Activated T-helper 2 cell treated with anti-CD3 and anti-CD28 coated beads, Interferon-gamma antibody, Interleukin-2, Interleukin-4, amounts not matched to agents 10 μg/mL and 5 μg/mL and 100 μg/mL, durations not matched to agents 14 hours and 24 hours and 36 hours (primary cell): ENCODE measurements at places on chromosomes 5 and 9. TPM values are rescaled to one million over a fixed set of nuclear protein-coding genes. Genes with fewer than 3 reads are reported as not detected.

GRCh38 chr5:83562791-83563557 is 91.4 kb downstream of the VCAN start:
- no peak for DNase-seq

GRCh38 chr9:75491533-75491932 is 398.9 kb upstream of the PCSK5 start:
- DNase-seq = no peak

GRCh38 chr9:35937227-35937626 is 20.7 kb downstream of the OR2S2 start:
- no peak for DNase-seq

DNA sequence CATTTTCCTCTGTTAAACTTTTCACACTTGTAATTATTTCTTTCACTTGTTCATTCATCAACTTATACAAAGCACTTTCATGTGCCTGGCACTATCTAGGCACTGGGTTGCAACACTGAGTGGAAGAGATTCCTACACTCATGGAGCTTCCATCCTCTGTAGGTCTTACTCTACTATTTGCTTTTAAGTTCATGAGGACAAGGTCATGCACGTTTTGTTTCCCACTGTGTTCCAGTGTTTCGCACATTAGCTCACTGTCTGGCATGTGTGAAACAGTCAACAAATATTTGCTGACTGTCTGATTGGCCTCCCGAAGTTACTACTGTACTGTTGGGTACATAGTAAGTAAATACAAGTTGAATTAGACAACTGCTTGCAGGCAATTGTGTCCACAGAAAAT is 87.9 kb upstream of the IFNK start:
- DNase-seq = no peak

DNA sequence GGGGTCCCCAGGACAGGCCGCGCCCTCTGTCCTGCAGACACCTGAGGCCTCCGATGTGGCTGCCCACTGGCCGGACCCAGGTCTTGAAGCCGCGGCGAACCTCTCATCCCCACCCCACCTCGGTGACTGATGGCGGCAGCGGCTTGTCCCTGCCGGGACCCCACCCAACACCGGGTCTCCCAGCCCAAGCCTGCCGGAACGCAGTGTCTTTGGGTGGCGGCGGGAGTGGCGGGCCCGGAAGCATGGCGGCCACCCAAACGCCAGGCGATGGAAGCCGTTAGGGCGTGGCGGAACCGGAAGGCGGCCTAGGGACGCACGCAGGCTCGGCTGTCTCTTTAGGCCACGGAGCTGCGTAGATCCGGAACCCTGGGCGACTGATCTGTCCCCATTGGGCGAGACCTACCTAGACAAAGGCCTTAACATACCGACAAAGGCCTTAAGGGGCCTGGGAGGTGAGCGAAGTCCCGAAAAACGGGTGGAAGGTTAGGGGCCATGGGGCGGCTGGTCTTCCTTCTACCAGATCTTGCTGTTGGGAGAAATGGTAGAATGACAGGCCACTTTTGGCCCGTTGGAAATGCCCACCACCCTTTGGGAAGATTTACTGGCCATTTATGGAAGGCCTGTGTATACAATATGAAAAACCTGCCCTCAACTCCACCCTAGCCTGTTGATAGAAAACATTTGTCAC is 94.6 kb upstream of the SMC2 start:
- DNase-seq = no peak

GRCh38 chr9:87834357-87834756 is 48.3 kb upstream of the SPATA31E1 start:
- DNase-seq = no peak

DNA sequence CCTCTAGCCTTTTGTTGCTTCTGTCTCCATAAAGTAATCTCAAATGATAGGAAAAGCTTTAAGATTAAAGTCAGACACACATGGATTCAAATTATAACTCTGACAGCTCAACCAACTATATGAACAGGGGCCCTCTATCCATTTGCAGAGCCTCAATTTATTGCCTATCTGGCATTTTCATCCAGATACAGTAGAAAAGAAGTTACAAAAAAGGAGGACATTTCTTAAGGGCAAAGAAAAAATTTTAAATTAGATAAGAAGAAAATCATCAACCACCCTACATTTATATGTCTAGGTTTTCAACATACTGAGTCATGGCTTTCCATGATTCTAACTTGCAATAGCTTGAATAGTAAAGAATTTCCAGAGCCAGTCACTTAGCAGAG is 567.2 kb downstream of the CAAP1 start:
- DNase-seq = no peak

DNA sequence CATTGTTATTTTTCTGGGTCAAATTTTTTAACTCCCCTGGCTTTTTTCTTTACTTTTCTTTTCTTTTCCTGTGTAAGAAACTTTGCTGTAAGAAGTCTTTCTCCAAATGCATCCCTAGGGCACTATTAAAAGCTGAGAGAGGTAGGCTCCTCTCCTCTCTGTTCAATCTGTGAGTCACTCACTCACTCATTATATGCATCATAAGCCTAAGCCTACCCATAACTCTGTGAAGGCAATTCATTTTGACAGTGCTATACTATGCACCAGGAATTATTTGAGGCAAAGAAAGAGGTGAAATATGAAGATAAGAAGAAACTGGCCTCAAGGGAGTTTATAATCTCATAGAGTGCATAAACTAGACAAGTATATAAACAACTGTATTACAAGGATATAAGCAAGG is 67.9 kb upstream of the PRR16 start:
- DNase-seq = no peak

DNA sequence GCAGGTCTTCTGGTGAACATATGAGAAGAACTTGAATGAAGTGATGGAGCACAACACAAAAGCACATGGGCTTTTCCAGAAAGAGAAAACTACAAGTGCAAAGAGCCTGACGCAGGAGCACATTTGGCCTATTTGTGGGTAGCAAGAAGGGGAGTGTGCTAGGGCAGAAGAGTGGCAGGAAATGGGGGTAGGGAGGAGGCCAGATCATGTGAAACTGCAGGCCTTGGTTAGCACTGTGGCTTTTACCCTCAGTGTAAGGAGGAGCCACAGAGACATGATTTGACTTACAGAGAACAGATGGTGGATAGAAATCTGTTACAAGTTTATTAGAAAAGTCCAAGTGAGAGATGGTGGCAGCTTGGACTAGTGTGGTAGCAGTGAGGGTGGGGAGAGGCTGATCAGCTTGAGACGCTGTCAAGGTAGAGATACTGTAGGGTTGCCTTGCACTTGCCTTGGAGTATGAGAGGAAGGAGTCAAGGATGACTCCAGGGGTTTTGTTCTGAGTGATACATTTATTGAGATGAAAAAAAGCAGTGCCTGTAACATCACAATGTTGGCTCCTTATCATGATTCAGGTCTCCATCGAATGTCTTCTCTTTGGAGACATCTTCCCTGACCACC is 126.7 kb downstream of the PPP2R2B start:
- DNase-seq = peak; percentile 60

- no peak for DNase-seq
Measured at GRCh38 chr9:78453450-78453849, 156.5 kb downstream of the PSAT1 start.

DNA sequence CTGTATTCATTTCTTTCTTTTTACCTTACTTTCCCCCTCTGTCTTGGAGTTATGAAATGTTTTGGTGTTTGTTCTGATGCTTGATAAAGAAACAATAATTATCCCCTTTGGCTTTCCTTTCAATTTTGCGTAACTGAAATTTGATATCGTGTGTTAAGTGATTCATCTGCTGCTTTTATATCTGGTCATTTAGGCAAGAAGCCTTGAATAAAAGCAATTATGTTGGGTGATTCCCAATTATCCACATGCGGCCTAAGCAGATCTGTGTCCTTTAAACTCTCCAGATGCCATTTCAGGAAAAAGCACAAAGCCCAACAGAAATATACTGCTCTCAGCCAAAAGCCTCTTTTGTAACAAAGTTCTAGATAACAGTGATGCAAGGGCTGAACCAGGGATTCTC is 92.8 kb downstream of the TAF11L14 start:
- no peak for DNase-seq

DNA sequence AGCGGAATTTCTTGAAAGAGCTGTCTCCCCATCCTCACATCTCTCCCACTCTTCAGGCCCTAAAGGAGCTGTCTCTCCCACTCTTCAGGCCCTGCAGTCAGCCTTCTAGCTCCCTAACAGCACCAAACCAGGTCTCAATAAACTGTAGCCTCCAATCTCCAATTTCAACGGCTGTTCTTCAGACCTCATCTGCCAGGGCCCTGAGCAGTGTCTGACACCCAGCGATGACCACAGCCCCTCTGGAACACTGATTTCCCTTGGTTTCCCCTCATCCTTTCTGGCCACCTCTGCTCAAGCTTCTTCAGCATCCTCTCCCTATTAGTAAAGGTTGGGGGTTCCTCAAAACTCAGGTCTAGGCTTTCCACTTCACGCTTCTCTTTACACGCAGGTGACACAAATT is 1.6 kb upstream of the P4HA2 start:
- no peak for DNase-seq

DNA sequence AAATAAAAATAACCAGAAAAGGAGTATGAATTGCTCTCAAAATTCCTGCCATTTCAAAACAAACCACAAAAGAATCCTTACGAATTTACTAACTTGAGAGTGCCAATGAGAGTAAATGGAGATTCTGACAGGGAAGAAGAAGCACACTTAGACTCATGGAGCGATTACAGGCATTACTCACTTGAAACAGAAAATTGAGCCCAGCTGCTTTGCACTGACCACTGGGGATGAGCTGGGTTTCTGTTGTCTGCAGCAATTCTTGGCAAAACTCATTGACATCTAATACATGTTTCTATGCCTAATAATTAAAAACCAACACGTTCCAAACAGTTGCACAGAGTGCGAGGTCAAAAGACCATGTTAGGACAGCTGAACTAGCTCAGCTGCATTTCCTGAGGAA is 731.6 kb downstream of the DNAH5 start:
- no peak for DNase-seq

DNA sequence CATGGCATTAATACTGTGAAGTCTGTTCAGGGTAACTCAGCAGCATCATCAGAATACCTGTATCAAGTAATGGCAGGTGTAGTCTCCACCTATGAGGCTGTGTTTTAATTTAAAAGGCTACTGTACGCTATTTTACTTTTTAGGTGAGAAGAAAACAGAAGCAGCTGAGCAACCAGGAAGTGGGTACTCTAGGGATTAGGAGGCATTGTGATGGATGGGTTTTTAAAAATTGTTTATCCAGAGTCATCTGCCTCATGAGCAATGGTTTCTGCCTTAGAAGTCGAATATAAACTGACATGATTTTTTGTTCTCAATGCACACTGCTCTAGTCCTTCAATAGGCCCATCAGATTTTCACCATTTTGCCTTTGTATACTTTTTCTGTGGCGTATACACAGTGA is 42.6 kb downstream of the PSIP1 start:
- DNase-seq = no peak

GRCh38 chr5:168916852-168917251 is 337.7 kb upstream of the PANK3 start:
- no peak for DNase-seq

DNA sequence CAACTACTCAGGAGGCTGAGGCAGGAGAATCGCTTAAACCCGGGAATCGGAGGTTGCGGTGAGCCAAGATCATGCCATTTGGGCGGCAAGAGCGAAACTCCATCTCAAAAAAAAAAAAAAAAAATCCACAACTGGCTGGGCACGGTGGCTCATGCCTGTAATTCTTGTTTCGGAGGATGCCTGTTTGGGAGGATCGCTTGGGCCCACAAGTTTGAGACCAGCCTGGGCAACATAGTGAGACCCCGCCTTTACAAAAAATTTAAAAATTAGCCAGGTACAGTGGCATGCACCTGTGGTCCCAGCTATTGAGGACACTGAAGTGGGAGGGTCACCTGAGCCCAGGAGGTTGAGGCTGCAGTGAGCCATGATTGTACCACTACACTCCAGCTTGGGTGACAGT is 1.9 kb upstream of the EIF4EBP3 start:
- no peak for DNase-seq

DNA sequence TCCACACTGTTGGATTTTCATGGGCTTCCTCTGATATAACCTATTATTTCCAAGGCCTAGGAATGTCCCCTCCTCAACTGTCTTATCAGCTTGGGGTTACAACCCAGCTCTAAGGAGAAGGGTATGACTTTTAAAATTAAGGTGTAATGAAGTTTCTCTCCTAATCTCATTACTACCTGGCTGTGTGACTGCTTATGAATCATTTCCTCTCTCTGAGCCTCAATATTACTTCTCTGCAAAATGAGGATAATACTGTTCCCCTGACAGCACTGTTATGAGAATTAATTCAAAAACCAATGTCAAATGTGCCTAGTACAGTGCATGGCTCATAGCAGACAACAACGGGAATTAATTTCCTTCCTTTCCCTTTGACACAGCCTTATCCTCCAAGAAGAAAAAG is 118.9 kb downstream of the NR6A1 start:
- DNase-seq = no peak

GRCh38 chr5:127409246-127409917 is 108.1 kb upstream of the PRRC1 start:
- no peak for DNase-seq

GRCh38 chr9:16367605-16368231 is 502.8 kb downstream of the BNC2 start:
- no peak for DNase-seq

- DNase-seq = no peak
Measured at GRCh38 chr5:169521366-169521983, 62.1 kb upstream of the SPDL1 start.

DNA sequence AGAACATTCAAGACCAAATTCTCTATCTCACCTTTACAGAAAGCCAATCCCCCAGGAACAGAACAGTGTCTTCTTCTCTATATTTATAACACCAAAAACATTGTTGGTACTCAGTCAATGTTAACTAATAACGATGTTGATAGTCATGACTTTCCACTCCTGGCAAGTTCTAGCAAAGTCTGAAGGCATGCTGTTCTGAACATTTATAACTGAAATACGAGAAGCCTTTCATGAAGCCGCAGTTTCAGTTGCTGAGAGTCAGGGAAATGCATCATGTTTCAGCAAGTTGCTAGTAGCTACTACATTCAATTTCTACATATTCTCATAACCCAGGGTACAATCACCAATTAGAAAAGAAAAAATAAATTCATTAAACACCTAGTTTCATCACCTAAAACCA is 301.4 kb downstream of the PDE4D start:
- no peak for DNase-seq

DNA sequence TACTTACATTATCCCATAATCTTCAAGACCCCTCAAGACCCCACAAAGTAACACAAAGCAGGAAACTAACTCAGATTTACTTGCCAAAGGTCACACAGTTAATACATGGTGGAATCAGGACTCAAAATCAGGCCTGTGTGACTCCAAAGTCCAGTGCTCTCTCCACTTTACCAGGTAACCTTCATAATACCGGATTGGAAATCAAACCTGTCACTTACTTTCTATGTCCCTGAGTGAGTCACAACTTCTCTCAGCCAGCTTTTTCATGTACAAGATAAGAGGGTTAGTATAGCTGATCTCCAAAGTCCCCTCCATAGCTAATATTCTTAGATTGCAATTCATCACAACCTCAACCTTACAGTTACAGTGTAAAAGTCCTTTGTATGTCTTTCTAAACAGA is 17.1 kb downstream of the STRBP start:
- no peak for DNase-seq

Gene C5orf58
- not detected in 2 replicates for total RNA-seq

Gene CDKN2B-AS1
- total RNA-seq = 0.82 and 1.1 TPM in 2 replicates

Gene MLLT3
- 22.4 and 24.9 TPM in 2 replicates for total RNA-seq

Gene ZNF658
- total RNA-seq = 1.0 and 1.7 TPM in 2 replicates

Gene TNIP1
- total RNA-seq = 473 and 477 TPM in 2 replicates

Gene CDKN2AIPNL
- total RNA-seq = 34.5 and 37.8 TPM in 2 replicates

Gene ABCA2
- 27.4 and 31.4 TPM in 2 replicates for total RNA-seq

Gene CCDC180
- 3.4 and 3.5 TPM in 2 replicates for total RNA-seq

Gene PKD2L2
- not detected in 2 replicates for total RNA-seq

Gene CACNA1B
- 0.02 TPM in 1 of 2 replicates, not detected in the other for total RNA-seq

Gene FAM151B
- total RNA-seq = 0.43 and 0.76 TPM in 2 replicates
